ENCODE measurements at places on chromosomes 2 and 18. TPM values are rescaled to one million over a fixed set of nuclear protein-coding genes. Genes with fewer than 3 reads are reported as not detected.

C2orf66 gene
- not detected for total RNA-seq

DNA sequence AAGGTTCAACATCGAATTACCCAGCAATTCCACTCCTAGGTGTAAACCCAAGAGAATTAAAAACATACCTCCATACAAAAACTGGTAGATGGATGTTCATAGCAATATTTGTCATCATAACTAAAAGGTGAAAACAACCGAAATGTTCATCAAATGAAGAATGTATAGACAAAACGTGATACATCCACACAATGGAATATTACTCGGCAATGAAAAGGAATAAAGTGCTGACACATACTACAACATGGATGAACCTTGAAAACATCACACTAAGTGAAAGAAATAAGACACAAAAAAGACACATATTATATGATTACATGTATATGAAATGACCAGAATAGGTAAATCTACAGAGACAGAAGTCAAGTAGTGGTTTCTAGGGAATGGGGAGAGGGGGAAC is 20.6 kb upstream of the CHMP1B start:
- no peak for DNase-seq

DNA sequence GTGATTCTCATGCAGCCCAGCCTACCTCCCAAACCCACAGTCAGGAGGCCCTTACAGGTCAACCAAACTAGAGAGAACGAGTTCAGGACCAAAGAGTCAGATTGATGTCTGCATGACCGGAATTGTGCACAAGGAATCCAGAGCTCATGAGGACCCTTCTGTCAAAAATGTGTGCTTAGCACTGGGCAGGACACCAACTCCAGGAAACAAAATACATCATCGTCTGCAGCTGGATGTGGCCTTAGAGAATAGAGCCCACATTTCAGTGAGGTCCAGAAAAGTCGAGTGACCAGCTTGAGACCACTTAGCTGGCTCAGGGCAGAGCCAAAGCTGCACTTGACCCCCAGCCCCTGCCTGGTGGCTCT is 3.2 kb downstream of the TNS1 start:
- no peak for DNase-seq

ACTG2 gene
- total RNA-seq = 0.82 TPM

GRCh38 chr2:115807276-115807675 is 1364.8 kb downstream of the DPP10 start:
- DNase-seq = no peak

- DNase-seq = no peak
Measured at GRCh38 chr2:3420076-3420768, 40.7 kb downstream of the TRAPPC12 start.

DNA sequence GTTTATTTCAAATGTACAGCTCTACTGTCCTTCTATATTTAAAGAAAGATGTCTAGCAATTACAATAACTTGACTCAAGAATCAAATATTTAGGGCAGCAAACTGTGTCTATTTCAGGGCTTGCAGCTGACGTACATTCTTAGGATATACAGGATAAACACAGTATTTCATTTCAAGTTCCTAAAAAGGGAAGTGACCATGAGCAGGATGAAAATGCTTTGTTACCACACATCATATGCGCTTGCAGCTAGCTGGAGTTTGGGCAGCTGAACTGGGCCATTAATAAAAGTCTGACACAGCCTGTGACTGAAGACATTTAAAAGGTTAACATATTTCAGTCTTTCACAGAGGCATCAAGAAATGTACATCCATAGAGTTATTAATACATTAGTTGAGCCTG is 264.6 kb upstream of the TRIB2 start:
- no peak for DNase-seq

DNA sequence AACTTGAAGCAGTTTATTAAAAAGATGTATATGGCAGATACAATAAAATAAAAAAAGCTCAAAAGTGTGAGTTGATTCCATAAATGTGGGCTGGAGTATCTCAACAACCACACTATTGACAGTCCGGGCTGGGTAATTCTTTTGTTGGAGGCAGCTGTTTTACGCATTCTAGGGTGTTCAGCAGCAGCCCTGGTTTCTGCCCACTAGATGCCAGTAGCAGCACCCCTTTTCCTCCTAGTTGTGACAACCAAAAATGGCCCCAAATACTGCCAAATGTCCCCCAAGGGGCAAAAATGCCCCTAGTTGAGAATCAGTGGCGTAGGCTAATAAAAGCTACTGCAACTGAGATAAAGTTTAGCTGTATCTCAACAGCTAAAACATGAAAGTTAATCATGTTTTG is 44.8 kb downstream of the CHMP3 start:
- peak; percentile 12 for DNase-seq

DNA sequence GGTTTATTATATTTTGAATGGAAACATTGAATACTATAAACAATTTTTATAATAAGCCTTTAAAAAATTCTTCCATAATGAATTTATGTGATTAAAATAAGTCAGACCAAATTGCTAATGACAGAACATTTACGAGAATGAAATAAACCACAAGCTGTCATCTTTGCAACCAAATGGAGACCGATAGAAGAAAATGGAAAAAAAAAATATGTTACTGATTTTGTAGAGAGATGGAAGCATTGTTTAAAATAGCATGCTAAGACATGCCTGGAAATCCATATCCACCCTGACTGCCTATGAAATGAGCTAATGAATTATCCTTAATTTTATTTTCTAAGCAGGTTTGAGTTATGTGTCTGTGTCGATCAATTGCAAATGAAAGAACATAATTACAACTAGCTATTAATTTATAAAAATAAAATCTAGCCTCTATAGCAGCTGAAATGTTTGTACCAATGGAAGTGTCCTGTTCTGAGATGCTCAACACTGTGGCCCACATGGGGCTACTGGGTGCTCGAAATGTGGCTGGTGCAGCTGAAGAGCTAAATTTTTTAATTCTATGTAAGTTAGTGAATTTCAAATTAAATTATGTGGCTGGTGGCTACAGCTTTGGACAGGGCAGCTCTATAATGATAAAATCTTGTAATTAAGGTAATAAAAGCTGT is 832.8 kb downstream of the RNF144A start:
- no peak for DNase-seq

POTEJ gene
- not detected for total RNA-seq

GRCh38 chr2:132816234-132816633 is 146.2 kb upstream of the LYPD1 start:
- DNase-seq = no peak

DNA sequence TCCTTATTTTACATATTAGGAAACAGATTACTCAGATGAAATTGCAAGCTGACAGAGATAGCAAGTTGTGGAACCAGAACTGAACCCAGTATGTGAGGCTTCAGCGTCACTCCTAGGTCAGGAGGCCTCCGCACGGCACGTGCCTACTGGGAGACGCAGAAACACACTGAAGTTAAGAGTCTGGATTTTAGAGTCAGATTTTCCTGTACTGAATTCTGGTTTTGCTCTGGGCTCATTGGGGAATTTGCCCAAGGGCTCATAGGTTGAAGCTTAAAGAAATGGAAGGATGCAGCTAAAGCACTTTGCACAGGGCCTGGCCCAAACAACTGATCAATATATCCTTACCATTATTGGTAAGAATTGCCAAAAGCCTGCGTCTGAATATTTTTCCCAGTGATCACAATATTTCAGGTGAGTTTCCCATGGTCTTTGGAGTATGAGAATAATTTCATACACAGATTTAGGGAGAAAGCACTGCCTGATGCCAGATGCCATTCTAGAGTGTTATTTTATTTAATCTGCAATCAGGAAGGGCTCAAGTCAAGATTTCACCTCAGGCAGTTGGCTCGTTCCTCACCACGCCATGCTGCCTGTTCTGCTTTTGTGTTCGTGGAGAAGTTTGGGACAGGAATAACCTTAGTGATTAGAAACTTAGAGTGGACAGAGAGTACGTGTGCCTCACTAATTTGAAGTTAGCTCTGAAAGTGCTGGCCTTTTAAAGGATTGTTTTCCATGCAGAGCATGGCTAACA is 331.9 kb downstream of the MYCN start:
- DNase-seq = no peak

DNA sequence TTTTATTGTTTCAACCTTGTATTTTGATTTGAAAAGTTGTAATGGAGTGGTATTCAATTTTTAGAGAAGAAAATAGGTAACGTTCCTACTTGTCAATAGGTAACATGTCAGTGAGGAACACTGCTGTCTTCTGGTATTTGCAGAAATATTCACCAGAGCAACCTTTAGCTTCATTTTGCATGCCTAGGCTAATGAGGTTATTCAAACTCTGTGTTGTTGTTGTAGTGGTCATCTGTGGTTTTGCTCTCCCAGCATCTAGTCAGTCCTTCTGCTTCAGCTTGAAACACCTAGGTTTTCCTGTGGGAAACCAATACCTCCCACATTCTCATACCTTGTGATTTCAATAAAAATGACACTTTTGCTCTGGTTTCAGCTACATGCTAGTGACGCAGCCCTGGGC is 98.4 kb downstream of the LYPD6 start:
- DNase-seq = no peak

Measured in frontal cortex (tissue), 4 donors.